ENCODE measurements at places on chromosomes 13 and 19.

- no peak for DNase-seq
Measured at GRCh38 chr19:17311455-17312188, 2.3 kb downstream of the DDA1 start.

GRCh38 chr13:37597477-37598025, 1.0 kb downstream of the POSTN start:
- no peak for DNase-seq

GRCh38 chr13:30133554-30133912, 173.8 kb downstream of the KATNAL1 start:
- no peak for DNase-seq

DNA sequence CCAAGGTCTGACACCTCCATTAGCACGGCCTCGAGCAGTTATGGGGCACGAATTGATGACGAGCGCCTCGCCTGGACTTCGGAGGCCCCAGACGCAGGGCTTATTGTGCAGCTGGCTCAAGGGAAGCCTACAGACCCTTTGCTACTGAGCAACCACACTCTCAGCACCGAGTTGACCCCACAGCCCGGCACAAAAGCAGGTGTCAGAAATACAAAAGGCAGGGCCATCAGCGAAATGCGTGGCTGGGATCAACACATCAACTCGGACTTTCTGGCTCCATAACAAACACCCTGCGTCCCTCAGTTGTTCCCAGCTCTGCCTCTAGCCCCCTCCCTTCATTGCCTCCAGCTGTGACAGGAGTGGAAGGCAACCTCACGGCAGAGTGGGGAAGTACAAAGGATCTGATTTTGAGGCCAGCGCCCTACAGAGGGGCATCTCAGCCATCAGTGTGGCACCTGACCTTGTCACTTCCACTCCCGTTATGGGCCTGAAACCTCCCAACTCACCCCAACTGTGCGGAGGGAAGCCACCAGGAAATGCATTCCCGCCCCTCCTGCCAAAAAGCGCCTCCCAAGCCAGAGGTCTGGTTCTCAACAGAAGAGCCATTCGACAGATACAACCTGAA, 18.0 kb downstream of the PEPD start:
- no peak for DNase-seq

DNA sequence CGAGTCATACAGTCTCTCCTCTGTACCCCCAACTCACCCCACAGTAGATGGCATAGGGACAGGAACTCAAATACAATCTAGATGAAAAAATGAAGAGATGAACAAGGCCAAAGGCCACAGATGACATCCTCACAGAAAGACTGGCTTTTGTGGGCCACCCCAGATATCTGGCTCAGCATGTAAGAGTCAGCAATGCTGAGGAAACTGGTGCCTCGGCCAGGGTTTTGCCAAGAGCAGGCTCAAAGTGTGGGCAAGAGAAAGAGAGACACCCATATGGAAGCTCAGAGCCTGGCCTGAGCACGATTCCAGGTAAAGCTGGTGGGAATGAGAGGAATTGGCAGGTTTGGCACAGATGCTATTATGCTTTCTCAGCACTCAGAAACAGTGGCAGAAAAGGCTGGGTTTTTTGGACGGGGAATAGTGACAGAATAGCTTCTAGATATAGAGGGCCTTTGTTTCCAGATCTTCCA, 460.6 kb downstream of the FOXO1 start:
- no peak for DNase-seq

DNA sequence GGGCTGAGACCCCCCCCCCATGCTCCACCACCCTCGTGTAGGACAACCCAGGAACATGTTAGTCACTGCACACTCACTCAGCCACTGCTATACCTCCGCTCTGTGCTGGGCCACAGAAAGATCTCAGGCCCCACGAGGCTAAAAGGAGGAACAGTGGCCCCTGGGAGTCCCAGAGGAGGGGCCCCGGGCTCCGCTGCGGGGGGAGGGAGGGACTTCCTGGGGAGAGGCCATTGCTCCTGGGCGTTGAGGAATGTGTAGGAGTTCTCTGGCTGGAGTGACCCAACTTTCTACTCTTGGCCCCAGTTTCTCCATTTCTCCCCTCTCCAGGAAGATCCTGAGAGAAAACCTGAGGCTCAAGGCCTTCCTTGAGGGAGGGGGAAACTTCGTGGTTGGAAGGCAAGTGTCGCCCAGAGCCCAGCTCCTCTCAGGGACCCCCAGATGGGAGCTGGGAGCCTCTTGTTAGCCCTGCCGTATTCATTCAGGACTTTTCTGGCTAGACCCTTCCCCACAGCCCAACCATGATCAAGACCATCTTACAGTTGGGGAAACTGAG, 13.6 kb downstream of the ONECUT3 start:
- DNase-seq: no peak

DNA sequence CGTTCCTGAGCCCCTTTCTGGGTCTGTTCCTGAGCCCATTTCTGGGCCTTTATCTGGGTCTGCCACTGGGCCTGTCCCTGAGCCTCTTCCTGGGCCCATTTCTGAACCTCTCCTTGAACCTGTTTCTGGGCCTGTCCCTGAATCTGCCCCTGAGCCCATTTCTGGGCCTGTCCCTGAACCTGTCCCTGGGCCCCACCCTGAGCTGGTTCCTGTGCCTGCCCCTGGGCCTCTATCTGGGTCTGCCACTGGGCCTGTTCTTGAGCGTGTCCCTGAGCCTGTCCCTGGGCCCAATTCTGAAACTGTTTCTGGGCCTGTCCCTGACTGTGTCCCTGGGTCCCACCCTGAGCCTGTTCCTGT, 40.4 kb upstream of the GRTP1 start:
- DNase-seq: no peak

GRCh38 chr13:39186205-39186875, 148.1 kb downstream of the NHLRC3 start:
- DNase-seq: no peak

Data from spinal cord (tissue), 10 donors.